Ovary (tissue), 10 donors: ENCODE measurements at places on chromosomes 3 and 15. TPM values are rescaled to one million over a fixed set of nuclear protein-coding genes. Genes with fewer than 3 reads are reported as not detected.

UCN2 gene
- not detected for total RNA-seq

SAMMSON gene
- 0.20 TPM for total RNA-seq

ZNF502 gene
- 11.2 TPM for total RNA-seq

ARPIN gene
- total RNA-seq, result 30.8 TPM

ITIH1 gene
- total RNA-seq, result 0.53 TPM

CPNE9 gene
- total RNA-seq, result not detected

SLC12A8 gene
- total RNA-seq, result 2.3 TPM

CDCP1 gene
- 1.7 TPM for total RNA-seq

REC114 gene
- total RNA-seq, result not detected

SEC61A1 gene
- 52.3 TPM for total RNA-seq

TAGLN3 gene
- not detected for total RNA-seq

CDC25A gene
- 3.2 TPM for total RNA-seq

CHRNA7 gene
- total RNA-seq, result 3.3 TPM

CFAP44 gene
- 27.0 TPM for total RNA-seq

CELSR3 gene
- total RNA-seq, result 0.57 TPM

RARRES1 gene
- 118 TPM for total RNA-seq

PLSCR2 gene
- total RNA-seq, result not detected

EPHB1 gene
- total RNA-seq, result 0.69 TPM

- no peak for DNase-seq
These were observed 90.3 kb downstream of the ITPR1 start for GRCh38 chr3:4583416-4583815.

DNA sequence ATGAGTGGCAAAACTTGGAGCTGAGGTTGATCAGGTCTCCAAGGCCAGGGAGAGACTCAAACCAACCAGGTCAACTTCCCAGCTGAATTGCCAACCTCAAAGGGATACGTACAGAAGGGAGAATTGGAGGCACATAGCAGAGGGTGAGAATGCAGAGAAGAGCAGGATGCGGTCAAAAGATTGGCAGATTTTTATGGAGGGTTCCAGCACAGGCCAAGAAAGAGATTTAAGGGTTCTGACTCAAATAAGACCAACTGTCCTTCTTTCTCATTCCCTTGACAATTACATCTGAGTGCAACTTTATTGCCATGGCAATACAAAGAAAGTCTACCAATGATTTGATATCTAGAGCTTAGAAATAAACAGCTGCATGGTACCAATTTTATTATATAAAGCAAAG, 33.2 kb downstream of the SCG5 start:
- DNase-seq, result no peak

DNA sequence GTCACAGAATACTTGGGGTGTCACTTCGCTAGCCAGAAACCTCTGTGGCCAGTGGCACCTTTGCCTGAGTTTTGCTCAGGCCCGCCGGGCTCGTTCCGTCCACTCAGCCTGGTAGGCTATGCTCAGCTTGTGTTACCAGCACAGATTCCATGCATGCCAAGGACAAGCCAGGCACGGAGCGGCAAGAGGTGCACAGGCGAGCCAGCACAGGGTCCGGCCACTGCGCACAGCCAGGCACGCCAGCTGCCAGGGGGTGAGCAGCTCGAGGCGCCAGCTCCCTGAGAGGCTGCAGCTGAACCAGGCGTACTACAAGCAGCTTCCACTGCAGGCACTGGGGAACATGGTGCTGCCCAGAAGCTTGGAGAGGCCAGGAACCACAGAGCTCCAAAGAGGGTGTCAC, 14.7 kb downstream of the PCYT1A start:
- DNase-seq, result no peak

DNA sequence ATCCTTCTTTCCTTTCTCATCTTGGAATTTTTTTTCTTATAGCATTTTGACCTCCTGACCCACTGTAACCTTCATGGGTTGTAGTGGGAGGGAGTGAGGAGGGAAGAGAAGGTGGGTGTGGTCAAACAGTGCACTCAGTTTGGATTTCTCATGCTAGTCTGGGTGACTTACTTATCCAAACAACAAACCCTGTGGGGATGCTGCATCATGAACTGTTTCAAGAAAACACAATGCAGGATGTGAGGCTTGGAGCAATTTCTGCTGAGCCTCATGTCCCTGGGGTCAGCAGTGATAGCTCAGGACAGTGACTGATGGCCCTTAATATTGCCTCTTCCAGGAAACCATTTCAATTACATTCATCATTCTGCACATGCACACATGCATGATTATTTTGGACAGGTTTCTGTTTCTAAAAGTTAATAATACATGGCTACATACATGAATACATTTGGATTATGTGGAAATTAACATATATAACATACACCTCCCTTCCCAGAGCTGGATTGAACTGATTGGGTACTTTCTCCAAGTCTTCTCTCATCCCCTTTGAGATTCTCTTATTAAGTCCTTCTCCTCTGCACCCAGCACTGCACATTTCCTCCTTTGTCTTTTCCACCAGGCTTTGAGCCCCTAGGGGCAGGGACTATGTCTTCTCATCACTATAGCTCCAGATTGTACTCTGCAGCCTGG, 61.2 kb downstream of the ADAMTSL3 start:
- no peak for DNase-seq

GRCh38 chr3:10532939-10533736, 27.8 kb upstream of the ATP2B2 start:
- DNase-seq, result no peak

GRCh38 chr3:151439652-151440125, 21.2 kb downstream of the IGSF10 start:
- DNase-seq, result no peak

- peak; percentile 24 for DNase-seq
These were observed 44.0 kb upstream of the SEMA6D start for GRCh38 chr15:47673232-47673761.

GRCh38 chr3:47399016-47399415, 18.2 kb downstream of the PTPN23 start:
- DNase-seq, result no peak

- no peak for DNase-seq
These were observed 32.9 kb downstream of the CRTC3 start for GRCh38 chr15:90562669-90563068.

- DNase-seq, result peak; percentile 38
These were observed 65.0 kb downstream of the FRMD4B start for GRCh38 chr3:69320871-69321271.

- DNase-seq, result no peak
These were observed 75.2 kb downstream of the FBXL22 start for GRCh38 chr15:63672369-63672768.

- DNase-seq, result no peak
These were observed 153.2 kb downstream of the LRRC28 start for GRCh38 chr15:99404454-99404853.

- DNase-seq, result peak; percentile 74
These were observed 2.8 kb downstream of the ADAMTS17 start for GRCh38 chr15:100338971-100339444.

- no peak for DNase-seq
These were observed 37.7 kb upstream of the NAALADL2 start for GRCh38 chr3:174821477-174821876.

- no peak for DNase-seq
These were observed 24.6 kb upstream of the RSL24D1 start for GRCh38 chr15:55221090-55222011.

- no peak for DNase-seq
These were observed 23.3 kb upstream of the ATP1B3 start for GRCh38 chr3:141853081-141853601.

- no peak for DNase-seq
These were observed 462.1 kb downstream of the C3orf38 start for GRCh38 chr3:88611826-88612326.

DNA sequence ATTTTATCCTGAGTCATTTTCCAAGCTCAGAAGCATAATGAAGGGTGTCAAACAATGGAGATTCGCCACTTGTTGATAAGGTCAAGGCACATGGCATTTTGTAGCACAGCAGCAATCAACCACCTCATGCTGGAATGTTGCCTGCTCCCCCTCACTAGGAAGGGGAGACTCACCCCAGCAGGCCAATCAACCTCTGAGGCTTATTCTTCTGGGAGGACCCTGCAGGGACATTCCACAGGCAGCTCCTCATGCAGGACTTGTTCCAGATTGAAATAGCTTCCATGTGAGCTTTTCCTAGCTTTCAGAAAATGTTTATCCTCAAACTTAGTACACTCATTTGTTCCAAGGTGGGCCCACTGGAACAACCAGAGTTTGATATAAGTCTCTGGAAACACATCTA, 77.6 kb downstream of the SSR3 start:
- no peak for DNase-seq

- DNase-seq, result no peak
These were observed 135.0 kb downstream of the STAG1 start for GRCh38 chr3:136617198-136617597.

- no peak for DNase-seq
These were observed 77.2 kb downstream of the IL12A start for GRCh38 chr3:160065786-160066185.

DNA sequence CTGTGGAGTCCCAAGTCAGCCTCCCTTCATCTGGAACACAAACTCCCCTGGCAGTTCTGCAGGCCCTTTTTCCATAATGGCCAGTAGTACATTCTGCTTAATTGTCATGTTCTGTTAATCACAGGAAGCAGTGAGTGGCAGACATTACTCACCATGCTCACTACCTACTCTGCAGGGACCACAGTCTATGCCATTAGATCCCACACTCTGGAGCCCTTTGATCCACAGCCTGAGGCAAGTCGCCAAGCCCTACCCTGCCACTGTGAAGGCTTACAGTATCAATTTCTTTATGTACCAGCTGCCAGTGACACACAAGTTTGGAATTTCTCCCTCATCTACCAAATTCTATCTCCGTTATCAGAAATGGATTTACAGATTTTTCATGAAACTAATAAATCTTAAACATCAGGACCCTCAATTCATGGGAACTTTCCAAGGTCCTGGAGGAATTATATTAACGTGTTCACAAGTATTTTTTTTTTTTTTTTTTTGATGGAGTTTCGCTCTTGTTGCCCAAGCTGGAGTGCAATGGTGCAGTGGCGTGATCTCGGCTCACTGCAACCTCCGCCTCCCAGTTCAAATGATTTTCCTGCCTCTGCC, 20.6 kb upstream of the WWTR1 start:
- no peak for DNase-seq

DNA sequence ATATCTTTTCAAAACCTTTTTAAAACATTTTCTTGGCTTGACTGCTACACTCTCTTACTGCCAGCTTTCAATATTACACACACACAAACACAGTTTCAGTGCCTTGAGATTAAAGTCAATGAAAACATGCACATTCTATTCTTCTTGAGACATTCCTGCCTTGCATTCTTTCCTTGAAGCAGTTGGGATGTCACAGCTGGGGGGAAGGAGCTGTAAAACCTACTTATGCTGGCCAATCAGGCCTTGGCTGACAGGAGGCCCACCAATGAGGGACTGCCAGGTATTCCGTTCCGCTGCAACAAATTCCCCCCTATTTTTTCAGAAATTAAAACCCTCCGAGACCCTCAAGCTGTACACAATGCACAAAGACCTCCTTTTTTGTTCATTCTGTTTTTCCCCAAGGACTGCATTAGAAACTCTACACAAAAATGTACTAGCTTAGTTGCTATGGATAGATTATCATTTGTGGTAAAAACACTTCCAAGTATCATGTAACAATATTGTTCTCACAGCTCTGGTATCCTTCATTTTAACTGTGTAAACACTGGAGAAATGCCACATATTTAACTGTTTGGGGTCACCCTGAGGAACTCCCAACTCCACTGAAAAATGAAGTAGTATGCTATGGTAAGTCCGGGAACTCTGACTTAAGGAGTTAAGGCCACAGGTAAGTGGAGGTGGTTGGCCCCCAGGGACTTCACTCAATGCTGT, 18.5 kb downstream of the FSTL1 start:
- DNase-seq, result no peak

DNA sequence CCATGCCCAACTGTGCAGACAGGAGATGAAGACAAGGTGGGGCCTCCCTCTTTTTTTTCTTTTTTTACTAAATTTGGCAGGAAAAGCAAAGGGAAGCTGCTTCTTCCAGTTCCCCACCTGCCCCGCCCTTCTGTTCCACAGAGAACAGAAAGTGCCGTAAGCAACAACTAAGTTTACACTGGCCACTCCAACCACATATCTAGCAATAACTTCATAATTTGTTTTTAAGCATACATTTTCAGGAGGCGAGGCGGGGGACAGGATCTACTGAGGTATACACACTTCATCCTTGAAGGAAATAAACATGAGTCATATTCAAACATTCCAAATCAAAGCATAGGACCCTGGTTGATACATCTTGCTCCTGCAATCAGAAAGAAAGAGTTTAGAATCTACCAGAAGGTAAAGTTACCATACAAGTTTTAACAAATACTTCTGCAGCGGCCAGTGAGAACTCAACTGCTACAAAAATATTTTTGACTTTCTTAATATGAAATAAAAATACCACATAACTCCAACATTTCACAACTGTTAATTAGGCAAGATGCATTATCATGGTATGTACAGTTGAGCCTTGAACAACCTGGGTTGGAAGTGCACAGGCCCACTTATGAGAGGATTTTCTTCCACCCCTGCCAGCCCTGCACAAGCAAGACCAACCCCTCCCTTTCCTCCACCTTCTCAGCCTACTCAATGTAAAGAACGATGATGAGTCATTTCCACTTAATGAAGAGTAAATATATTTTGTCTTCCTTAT, 50.7 kb downstream of the FOXP1 start:
- no peak for DNase-seq

DNA sequence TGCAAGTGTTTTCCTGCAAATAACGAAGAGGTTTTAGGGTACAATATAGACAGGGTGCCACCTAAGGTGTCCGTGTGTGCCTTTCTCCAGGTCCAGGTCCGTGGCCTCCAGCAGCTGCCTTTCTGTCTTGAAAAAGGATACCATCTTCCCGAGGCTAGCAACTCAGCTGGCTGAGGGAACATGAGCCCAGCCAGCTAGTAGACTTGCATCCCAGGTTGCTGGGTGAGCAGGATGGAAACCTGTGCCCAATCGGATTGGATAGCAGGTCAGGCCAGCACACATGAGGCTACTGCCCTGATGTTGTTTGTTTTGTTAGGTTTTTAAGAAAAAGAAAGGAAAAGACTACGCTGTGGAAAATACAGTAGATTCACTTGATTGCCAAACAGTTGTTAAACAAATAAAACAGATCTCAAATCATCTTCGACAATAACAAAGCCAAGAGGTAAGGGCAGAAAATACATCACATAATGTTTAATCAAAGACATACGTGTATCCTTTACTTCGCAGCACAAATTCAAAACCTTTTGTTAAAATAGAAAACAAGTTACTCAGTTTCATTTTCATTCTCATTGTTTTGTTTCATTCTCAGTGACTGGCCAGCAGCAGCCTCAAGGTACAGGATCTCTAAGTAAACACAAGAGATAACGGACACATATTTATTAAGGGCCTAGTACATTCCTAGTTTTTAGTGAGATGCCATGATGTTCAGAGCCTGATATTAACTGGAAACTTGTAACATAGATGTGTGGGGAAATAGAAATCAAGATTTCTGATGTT, 661.2 kb upstream of the NR2F2 start:
- peak; percentile 33 for DNase-seq

GRCh38 chr15:37873336-37873735, 61.1 kb upstream of the TMCO5A start:
- DNase-seq, result no peak

GRCh38 chr3:49120096-49120437, 556 bp downstream of the USP19 start:
- DNase-seq, result no peak

DNA sequence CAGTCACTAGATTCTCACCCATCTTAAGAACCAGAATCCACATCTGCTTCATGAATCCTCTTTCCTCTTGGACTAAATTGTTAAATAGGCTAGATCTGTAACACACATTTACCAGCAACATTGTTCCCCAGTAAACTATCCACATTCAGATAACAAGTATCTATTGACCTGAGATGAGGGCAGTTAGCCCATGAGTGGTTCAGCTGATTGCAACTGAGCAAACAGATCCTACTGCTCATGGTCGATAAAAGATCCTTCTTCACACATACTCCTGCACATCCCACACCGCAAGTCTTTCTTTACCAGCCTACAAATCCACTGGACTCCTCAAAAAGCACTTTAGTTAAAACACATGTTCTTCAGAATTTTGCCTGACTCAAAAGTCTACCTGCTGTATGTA, 59.2 kb downstream of the UACA start:
- no peak for DNase-seq
